LHCN-M2 (cell line): ENCODE measurements at places on chromosomes 11 and 22. TPM values are rescaled to one million over a fixed set of nuclear protein-coding genes. Genes with fewer than 3 reads are reported as not detected.

GRCh38 chr22:37647928-37648327, 8.5 kb downstream of the SH3BP1 start:
- no peak for DNase-seq

The SEC14L3 gene
- total RNA-seq, result not detected in 2 replicates

DNA sequence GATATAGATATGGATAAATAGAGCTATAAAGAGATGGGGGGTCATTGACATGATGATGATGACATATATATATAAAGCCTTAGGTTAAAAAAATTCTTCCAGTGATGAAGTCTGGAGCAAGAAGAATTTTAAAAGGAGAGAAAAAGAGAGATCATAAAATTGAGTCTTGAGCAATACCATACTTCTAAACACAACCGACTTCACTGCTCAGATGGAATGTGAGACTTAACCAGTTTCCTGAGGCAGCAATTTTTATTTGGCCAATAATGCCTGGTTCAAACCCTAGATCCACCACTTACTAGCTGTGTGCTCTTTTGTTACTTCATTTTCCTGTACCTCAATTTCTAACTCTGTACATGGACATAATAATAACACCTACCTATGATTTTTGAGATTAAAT, 229.5 kb downstream of the TTC28 start:
- no peak for DNase-seq

The CTSC gene
- 27.6 and 32.5 TPM in 2 replicates for total RNA-seq

The RCOR2 gene
- total RNA-seq, result 0.23 and 0.58 TPM in 2 replicates

DNA sequence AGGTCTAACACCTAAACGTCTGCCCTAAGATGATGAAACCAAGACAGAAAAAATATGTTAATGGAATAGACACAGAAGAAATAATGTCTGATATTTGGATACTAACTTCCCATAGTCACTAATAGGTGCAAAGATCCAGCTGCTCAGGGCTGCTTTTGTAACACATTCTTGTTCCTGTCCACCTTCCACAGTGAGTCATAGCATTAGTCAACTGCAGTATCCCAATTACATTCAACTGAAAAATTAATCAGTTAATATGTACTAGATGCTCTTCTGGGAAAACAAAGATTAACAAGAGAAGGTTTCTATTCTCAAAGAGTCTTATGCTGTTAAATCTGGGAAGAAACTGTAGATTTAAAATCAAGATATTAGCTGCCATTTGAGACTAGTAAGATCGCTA, 47.6 kb downstream of the HEPHL1 start:
- no peak for DNase-seq

GRCh38 chr11:112509300-112509699, 248.6 kb upstream of the PLET1 start:
- peak; percentile 10 for DNase-seq

The MRGPRX3 gene
- total RNA-seq, result not detected in 2 replicates

DNA sequence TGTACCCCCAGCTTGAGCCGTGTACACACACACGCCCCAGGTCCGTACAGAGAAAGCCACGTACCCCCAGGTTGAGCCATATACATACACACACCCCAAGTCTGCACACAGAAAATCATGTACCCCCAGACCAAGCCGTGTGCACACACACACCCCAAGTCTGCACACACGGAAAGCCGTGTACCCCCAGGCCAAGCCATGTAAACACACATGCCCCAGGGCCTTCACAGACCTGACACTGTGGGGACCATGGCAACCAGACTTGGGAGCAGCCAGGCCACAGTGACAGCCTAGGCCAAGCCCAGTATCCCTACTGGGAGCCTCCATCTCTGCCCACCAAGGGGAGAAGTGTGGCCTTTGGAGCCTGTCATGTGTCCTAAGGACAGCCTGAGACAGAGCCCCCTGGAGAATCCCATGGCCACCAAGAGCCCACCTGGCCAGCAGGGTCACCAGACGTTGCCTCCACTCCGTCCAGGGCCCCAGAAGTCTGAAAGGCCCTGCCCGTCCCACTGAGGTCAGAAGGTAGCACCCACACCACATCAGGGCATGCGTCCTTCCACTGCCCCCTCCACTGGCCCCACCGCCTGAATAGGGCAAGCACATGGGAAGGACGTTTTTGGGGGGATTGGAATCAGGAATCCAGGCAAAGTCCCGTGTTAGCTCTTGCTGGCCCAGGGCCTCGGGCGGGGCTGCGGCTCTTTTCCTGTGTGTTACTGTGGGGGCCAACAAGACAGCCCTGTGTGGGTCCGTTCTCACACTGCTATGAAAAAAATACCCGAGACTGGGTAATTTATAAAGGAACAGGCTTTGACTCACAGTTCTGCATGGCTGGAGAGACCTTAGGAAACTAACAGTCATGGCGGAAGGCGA, 636.7 kb downstream of the TBC1D22A start:
- DNase-seq, result no peak

GRCh38 chr22:41447435-41448188, 1.0 kb upstream of the TOB2 start:
- peak; percentile 49 for DNase-seq

The SAA1 gene
- 1.7 and 1.9 TPM in 2 replicates for total RNA-seq
